Keratinocyte (primary cell): ENCODE measurements at places on chromosomes 2 and 18. TPM values are rescaled to one million over a fixed set of nuclear protein-coding genes. Genes with fewer than 3 reads are reported as not detected.

DNA sequence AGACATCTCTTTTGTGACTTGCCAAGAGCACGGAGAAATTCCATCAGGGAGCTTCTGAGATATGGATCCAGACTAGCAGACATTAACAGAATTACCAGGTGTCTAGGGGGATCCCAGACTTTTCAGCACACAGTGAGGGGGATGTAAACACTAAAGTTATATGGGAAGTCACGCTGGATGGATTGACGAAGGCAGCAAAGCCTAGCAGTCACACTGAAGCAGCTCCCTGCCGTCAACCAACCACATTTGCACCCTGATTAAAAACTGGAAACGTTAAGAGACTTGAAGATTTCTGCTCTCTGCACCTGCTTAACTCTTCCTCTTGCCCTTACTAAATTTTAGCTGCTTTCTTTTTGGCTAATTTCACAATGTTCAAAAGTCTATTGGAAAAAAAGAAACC, 62.5 kb upstream of the BCL2L11 start:
- no peak overlapping the region for H3K4me3 ChIP-seq
- H3K4me1 ChIP-seq: no peaks in the 10 kb centered on the region
- peaks cover 36% of the 10 kb centered on the region for H3K27me3 ChIP-seq
- no peaks in the 10 kb centered on the region for H3K36me3 ChIP-seq
- H3K27ac ChIP-seq: no peak overlapping the region

MC4R gene
- polyA plus RNA-seq: 0.03 TPM in 1 of 3 replicates, not detected in the others

GKN1 gene
- polyA plus RNA-seq: 0.15 to 0.75 TPM (median 0.49 TPM) in 3 replicates

ATIC gene
- 74.3 to 185 TPM (median 110 TPM) in 3 replicates for polyA plus RNA-seq

GRCh38 chr18:34834897-34835296, 124.8 kb downstream of the DTNA start:
- no peak overlapping the region for H3K4me3 ChIP-seq
- DNase-seq: no peak
- H3K27ac ChIP-seq: no peak overlapping the region
- no peaks in the 10 kb centered on the region for H3K4me1 ChIP-seq
- H3K27me3 ChIP-seq: no peaks in the 10 kb centered on the region

DNA sequence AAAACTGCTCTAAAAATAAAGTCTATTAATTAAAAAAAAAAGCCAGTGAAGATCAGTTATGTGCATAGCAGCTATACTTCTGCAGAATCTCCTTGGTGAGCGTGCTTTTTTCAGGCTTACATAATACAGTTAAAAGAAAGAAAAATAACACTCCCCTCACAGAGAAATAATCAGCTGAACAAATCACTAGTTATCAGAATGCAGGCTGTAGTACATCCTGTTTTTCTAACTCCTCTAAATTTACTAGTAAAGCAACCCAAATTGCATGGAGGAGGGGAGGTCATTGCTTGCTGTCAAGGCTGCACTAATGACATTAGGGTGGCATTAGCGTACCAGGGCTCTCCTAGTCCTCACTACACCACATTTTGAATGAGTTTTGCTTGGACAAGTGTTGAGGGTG, 192.2 kb downstream of the PLCL1 start:
- DNase-seq: no peak
- no peak overlapping the region for H3K4me3 ChIP-seq
- no peak overlapping the region for H3K27ac ChIP-seq
- no peaks in the 10 kb centered on the region for H3K27me3 ChIP-seq
- H3K4me1 ChIP-seq: no peaks in the 10 kb centered on the region

DNA sequence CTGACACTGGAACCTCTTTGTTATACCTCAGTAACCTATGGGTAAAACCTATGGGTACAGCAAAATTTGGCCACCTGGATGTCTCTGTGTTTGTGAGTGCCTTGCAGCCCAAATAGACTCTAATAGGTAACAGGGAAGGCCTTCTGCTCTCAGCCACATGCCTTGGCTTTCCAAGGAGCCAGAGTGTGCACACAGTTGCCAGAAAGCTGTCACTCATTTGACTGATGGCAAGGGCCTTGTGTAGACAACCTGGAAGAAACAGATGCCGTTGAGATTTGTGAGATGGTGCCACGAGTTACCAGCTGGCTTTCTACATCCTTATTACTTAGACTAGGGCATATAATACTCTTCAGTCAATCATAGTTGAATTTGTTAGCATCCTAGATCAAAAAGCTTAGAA, 90.1 kb upstream of the RAB12 start:
- H3K27me3 ChIP-seq: no peaks in the 10 kb centered on the region
- no peaks in the 10 kb centered on the region for H3K36me3 ChIP-seq
- no peak overlapping the region for H3K27ac ChIP-seq
- DNase-seq: no peak
- H3K4me3 ChIP-seq: no peak overlapping the region

DNA sequence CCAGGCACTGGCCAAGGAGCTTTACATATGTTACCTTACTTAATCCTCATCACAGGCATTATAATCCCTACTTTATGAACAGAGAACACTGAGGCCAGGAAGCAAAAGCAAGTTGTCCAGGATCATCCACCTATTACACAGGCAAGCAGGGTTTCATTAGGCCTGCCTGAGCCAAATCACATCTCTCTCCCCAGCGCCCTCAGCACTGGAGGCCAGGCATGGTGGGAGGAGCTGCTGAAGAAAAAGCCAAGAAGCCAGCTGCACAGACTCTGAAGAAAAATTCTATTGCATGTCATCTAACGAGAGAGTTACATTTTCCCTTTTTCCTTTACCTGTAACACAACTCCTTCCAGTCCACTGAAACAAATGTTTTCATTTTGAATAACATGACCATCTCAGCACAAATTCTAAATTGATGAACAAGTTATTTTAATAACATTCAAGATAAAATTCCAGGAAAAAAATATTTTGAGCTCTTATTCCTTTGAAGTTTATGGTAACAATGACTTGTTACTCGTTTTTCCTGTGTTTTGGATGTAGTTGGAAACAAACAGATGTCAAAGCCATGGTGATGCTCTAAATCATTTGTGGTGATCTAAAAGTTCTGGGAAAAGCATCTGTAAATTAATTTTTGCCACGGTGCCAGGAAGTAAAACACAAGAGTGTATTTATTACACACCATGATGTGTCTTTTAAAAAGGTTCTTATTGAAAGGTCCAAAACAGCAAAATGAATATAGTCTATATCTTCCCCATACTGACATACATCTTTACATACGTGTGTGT, 139.0 kb upstream of the ITGB6 start:
- H3K36me3 ChIP-seq: no peaks in the 10 kb centered on the region
- H3K27me3 ChIP-seq: no peaks in the 10 kb centered on the region
- DNase-seq: no peak
- H3K4me3 ChIP-seq: no peak overlapping the region

GRCh38 chr2:25036221-25036559, 5.7 kb upstream of the EFR3B start:
- H3K4me3 ChIP-seq: no peak overlapping the region
- peaks cover 4% of the 10 kb centered on the region for H3K4me1 ChIP-seq
- no peaks in the 10 kb centered on the region for H3K36me3 ChIP-seq
- H3K27ac ChIP-seq: no peak overlapping the region

- H3K4me3 ChIP-seq: no peak overlapping the region
- H3K36me3 ChIP-seq: no peaks in the 10 kb centered on the region
- DNase-seq: peak; percentile 15
- no peak overlapping the region for H3K27ac ChIP-seq
Observed at GRCh38 chr2:151071382-151071781, 190.3 kb downstream of the RBM43 start.

CNTNAP5 gene
- not detected in 3 replicates for polyA plus RNA-seq

YPEL5 gene
- 70.7 to 149 TPM (median 126 TPM) in 3 replicates for polyA plus RNA-seq
